ENCODE measurements at places on chromosomes 2 and 18. TPM values are rescaled to one million over a fixed set of nuclear protein-coding genes. Genes with fewer than 3 reads are reported as not detected.

Gene SERPINB12
- total RNA-seq = not detected

Gene CABYR
- 0.97 TPM for total RNA-seq

Gene CD207
- total RNA-seq = not detected

Gene PLGLB2
- total RNA-seq = 0.53 TPM

Gene MRPS9
- total RNA-seq = 24.9 TPM

Gene KCNK3
- not detected for total RNA-seq

Gene MAPK4
- not detected for total RNA-seq

Gene CD28
- 25.6 TPM for total RNA-seq

Gene MFF
- 68.3 TPM for total RNA-seq

Measured in activated CD8-positive, alpha-beta T cell treated with anti-CD3 and anti-CD28 coated beads, Interleukin-2, amount 10 ng/mL, durations not matched to agents 7 days and 5 days (primary cell).